Stimulated activated CD4-positive, alpha-beta T cell treated with anti-CD3 and anti-CD28 coated beads, TNF-alpha, amount 100 ng/mL, for 48 hours (primary cell): ENCODE measurements at places on chromosomes 3 and 15.

DNA sequence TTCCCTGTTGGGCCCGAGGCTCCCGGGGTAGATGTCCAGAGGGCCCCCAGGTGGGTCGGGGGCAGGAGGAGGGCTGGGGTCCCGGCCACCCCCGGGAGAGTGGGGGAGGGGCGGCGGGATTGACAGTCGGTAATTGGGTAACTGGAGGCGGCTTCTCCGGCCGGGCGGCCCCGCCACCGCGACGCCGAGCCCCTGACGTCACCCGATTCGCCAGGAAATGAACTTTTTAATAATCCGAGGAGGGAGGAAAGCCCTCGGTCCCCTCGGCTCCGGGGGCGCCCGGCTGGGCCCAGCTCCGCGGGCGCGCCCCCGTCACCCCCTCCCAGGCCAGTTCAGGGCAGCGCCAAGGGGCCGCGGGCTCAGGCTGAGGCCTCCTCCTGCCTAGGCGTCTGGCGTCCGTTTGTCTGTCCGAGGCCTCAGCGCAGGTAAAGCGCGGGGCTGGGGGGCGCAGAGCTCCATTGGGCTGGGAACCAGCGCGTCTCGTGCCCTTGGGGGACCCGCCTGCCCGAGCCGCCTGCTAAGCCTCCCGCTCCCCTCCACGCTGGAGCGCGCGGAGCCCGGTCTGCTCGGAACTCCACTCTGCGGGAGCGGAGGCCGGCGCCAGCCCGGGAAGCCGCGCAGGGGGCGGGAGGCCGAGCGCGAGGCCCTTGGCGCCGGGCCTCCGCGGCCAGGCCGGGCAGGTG lies 3.9 kb downstream of the GATA2 start:
- no peak for DNase-seq

- DNase-seq: no peak
Measured at GRCh38 chr3:172090035-172090434, 50.7 kb downstream of the FNDC3B start.

DNA sequence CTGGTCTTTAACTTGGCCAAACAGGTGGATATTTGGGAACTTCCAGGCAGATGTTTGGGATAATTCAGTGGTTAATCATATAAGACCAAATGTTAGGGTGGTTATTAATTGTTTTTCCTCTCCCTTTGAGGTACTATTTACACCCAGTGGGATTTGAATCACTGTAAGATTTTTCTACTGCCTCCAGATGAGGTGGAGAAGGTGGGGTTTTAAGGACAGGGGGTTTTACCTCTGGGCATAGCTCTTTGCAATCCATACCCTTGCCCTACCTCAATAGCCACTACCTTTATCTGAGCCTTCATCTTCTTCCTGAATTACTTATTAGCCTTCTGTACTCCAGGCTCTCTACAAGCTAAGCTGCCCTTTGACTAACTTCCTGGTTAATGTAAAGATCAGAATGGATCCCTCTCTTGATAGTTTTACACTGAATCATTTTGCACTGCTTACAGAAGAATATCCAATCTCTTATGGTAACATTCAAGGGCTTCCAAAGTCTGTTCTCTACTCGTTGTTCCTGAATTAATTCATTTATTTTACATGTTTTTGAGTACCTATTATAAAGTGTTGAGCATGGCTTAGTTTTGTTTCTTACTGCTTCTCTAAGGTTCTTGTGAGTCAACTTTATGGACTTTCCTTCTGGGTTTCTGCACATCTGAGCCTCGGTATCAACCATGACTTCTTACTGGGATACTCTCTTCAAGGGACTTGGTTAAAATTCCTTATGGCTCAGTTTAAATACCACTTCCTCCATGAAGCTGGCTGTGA lies 331.2 kb upstream of the TBL1XR1 start:
- DNase-seq: no peak

- no peak for DNase-seq
Measured at GRCh38 chr3:128369881-128370642, 96.6 kb downstream of the DNAJB8 start.

- DNase-seq: no peak
Measured at GRCh38 chr3:12393894-12394293, 90.4 kb upstream of the TSEN2 start.

DNA sequence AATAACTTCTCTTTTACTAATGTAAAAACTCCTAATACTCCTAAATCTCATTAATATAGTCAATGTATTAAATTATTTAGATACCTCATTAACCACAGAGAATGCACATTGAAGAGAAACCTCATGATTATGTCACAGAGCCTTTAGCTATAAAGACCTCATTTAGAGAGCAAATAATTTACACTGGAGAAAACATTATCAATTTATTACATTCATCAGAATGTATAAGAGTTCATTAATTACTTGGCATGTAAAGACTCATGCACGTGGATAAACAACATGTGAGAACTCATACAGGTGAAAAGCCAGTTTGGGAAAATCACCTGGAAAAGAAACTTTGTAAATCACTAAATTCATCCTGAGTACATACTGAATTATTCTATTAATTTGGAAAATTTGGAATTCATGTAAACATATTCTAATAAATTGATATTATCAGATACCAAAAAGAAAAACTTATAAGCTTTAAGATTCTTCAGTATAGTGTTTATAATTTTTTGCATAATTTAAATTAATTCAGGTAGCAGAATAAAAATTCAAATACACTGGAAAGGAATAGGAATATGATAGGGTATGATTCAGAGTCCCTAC lies 22.9 kb upstream of the WNT7A start:
- DNase-seq: no peak

DNA sequence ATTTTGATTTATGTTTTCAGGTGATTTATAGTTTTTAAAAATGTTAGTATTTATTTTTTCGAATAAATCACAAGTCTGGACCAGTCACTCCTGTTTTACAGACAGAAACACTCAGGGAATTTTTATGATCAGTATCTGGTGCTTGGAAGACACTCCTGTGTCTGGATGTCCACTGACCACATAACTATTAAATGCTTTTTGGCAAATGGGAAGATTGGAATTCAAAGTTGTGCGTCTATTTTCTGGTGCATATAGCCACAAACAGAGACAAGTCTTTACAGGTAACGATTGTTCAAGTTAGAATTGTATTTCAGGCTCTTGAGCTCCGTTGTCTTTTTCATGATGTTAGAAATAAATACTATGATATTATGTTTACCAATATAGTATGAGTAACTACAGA lies 12.2 kb downstream of the CP start:
- no peak for DNase-seq

DNA sequence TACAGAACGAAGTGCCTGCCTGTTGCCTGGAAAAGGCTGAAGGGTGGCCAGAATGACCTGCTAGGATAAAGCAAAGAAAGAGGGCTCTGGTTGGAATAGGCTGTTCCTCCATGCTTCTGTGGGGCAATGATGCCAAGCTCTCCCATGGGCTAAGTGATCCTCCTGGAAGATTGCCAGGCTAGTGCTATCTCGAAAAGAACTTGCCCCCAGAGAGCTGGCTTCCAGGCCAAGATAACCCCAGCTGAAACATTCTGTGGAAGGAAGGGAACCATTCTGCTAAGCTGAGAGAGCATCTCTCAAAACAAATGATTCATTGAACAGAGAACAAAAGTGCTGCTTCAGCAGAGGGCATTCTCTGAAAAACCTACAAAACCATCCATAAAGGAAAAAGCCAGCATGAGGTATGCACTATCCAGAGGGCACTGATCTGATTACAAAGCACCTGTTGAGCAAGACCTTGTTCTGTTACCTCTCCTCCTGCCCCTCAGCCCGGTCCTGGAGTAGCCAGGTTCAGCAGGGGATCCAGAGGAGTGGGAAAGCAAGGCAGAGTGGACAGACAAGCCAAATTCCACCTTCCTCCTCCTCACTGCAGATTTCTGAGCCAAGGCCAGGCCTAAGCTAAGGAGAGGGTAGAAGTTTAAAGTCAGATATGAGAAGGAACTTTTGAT lies 31.9 kb upstream of the SPRED1 start:
- no peak for DNase-seq
